ENCODE measurements at places on chromosomes 11 and 22.
A peak's percentile ranks its signal among the peaks of the same experiment; 100 is the strongest.

DNA sequence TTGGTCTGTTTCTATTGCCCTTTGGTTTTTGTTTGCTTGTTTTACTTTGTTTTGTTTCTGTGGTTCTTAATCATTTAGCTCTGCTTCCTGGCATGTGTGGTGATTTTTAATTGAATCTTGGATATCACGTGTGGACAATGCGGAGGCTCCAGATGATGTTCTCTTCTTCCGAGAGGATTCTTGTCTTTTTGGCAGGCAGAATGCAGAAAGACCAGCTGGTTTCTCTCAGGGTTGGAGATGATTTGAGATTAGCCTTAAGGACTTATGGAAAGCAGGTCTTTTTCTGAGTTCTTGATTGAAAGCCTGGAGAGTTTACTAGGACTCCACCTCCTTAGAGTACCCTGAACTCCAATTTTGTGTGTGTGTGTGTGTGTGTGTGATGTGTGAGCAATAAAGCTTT is 21.0 kb upstream of the ANO1 start:
- DNase-seq: no peak

DNA sequence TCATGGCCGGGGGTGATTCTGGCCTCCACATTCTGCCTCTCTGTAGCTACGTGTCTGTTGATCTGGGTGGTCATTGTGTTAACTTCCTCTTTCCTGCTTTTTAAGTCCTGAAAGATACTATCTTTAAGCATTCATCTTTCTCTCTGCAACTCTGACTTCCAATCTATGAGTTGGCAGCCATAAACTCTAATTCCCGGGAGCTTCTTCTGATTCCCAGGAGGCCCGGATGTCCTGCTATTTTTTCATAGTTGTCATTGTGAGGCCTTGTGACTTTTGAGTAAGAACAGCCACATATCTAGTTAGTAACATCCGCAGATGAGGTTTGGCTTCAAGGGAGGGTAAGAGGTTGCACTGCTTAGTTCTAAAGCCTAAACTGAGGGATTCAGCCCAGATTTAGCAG is 107.8 kb downstream of the SYN3 start:
- no peak for DNase-seq

- DNase-seq: no peak
Observed at GRCh38 chr11:73833067-73833466, 43.6 kb downstream of the COA4 start.

- no peak for DNase-seq
Observed at GRCh38 chr22:30481711-30482110, 9.9 kb upstream of the SEC14L3 start.

GRCh38 chr11:6746086-6746618 is 25.6 kb downstream of the OR2AG2 start:
- no peak for DNase-seq

GRCh38 chr11:727859-728748 is 19.2 kb upstream of the TALDO1 start:
- peak; percentile 91 for DNase-seq

DNA sequence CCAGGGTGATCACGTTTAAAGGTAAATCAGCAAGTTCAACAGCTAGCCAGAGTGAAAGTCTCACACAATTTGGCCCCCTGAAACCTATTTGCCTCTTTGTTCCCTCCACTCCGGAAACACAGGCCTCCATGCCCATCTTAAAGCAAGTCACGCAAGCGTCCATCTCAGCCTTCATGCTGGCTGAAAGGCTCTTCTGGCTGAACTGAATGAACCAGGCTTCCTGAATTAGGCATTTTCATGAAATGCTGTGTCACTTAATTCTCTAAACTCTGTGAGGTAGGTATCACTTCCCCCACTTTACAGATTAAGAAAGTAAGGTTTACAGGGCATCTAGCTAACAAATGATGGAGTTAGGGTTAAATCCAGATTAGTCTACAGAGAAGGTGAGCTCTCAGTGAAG is 1.4 kb downstream of the SLC25A17 start:
- DNase-seq: no peak

- DNase-seq: no peak
Observed at GRCh38 chr11:124961972-124962609, 8.1 kb downstream of the CCDC15 start.

DNA sequence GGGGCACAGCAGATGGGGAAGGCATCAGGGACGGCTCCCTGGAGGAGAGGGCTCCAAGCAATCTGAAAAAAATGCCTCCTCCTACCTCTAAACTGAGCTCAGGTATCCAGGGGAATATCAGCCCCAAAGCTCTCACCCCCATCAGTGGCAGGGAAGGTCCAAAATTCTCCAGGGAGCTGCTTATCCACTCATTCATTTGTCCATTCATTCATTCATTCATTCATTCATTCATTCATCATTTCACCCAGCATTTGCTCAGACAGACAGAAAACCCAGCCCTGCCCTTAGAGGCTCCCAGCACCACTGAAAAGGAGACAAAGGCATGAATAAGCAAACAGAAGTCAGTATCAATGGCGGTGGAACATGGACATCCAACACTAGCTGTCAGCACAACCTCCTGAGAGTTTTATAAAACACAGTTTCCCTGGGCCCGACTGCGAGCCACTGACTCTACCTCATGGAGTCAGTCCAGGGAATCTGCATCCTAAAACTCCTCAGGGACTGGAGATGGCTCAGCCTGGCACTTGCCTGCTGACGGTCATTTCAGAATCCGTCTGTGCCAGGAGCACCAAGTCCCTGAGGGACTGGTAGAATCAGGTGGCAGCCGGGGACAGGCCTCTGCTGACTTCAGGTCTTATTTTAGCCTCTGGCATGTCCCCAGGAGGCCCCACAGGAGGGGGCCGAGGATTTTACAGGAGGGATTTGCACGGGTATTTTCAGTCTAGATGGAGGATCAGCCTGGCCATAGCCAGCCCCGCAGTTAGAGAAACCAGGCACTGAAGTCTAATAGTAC is 164.6 kb downstream of the MN1 start:
- DNase-seq: no peak

DNA sequence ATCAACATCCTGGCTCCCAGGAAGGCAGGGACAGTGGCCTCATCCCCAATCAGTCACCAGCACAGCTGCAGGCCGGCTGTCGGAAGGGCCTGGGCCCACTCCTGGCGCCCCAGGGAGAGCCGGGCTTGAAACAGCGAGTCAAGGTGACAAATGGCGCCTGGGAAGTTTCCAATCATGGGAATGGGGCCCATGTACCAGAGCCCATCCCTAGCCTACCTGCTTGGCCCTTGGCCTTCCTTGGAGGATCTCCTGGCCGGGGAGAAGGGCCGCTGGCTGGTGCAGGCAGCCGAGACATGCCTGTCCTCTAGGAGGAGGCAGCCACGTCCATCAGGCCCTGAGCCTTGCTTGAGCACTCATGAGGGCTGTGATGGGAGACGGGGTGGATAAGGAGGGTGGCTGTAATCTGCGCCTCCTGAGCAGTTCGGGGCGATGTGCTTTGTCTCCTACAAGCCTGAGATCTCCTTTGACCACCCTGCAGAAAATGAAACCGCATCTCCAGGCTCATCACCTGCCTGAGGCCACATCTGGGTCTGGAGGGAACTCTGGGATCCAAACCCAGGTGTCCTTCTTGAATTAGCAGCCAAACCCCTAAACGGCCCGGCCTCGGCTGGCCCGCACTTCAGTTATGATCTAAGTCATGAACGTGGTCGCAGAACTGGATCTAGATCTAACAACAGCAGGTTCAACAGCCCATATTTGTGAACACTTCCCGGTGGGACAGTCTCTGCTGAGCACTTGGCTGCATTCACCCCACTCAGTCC is 862.0 kb downstream of the TBC1D22A start:
- peak; percentile 33 for DNase-seq

- DNase-seq: peak; percentile 60
Observed at GRCh38 chr11:129315781-129316579, 59.7 kb upstream of the BARX2 start.

DNA sequence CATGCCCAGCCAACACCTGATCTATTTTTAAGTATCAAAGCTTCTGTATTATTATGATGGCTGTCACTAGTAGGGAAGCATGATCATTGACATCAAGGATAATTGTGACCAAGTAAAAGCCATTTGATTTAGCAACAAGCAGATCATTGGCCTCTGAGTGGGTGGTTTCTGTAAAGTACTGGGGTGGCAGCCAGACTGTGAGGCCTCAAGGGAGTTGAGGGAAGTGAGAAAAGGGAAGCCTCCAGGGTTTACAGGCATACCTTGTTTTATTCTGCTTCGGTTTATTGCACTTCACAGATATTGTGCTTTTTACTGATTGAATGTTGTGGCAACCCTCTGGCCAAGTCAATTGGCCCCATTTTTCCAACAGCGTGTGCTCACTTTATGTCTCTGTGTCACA is 60.1 kb downstream of the PRR5L start:
- DNase-seq: no peak

DNA sequence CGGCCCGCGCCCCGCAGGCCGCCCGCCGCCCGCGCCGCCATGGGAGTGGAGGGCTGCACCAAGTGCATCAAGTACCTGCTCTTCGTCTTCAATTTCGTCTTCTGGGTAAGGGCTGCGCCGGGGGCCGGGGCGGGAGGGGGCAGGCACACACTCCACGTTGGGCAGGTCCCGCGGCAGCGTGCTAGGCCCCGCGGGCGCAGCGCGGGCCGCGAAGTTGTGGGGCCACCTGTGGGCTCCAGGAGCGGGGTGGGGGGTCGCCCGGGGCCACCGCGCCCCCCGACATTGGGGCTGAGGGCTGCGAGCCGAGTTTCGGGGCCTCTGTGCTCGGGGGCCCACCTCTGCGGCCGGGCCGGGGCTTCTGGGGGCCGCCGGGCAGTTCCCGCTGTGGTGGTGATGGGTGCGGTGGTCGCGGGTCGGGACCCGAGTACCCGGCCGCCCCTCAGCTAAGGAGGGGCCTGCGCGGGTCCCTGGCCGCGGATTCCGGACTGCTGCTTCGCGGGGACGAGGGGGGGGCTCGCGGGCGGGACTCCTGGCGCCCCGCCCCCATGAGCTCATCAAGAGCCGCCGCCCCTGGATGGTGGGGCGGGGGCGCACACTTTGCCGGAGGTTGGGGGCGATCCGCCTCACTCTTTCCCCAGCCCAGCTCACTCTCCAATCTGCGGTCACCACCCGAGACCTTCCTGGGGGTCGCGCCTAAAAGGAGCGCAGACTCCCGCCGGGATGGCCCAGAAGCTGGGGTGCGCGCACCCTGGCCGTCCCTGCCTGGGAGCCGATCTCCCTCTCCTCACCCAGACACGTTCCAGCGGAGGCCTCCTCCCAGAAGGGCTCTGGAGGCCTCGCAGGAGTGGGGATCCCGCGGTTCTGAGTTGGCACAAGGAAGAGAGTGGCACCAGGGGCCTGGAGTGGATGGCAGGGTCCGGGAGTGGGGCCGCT is 667 bp downstream of the CD81 start:
- peak; percentile 71 for DNase-seq

GRCh38 chr22:22099833-22100812 is 117.5 kb upstream of the TOP3B start:
- DNase-seq: no peak

GRCh38 chr11:7518811-7519562 is 5.2 kb downstream of the PPFIBP2 start:
- no peak for DNase-seq
